ENCODE measurements at places on chromosomes 1 and 21. TPM values are rescaled to one million over a fixed set of nuclear protein-coding genes. Genes with fewer than 3 reads are reported as not detected.

GRCh38 chr1:9869831-9870251 is 40.2 kb downstream of the CTNNBIP1 start:
- no peak for DNase-seq

PRDM16 gene
- 1.5 TPM for polyA plus RNA-seq

COL16A1 gene
- polyA plus RNA-seq, result 4.3 TPM

DNA sequence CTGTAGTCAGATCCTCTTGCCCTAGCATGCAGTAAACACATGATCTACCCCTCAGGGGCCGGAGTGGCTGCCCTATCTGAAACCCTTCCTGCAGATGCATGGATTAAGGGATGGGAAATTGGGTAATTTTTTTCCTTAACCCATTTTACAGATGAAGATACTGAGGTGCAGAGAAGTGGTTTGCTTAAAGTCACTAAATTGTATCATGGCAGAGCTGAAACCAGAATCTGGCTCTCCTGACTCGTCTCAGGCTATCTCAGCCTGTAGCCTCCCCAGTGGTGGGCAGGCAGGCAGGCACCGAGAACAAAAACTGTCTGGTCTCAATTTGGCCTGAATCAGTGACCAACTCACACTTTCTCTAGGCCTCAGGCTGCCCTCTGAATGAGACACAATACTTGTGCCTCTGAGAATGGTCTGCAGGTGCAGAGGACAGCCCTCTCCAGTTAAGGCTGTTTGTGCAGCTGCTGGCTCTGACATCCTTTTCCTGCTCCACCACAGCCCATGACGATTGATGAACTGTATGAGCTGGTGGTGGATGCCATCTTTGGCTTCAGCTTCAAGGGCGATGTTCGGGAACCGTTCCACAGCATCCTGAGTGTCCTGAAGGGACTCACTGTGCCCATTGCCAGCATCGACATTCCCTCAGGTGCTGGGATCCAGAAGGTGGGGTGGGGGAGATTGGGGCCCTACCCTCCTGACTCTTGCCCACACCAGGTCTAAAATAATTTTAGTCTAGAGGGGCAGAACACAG is 1.5 kb downstream of the NAXE start:
- no peak for DNase-seq

CYP4X1 gene
- polyA plus RNA-seq, result not detected

DNA sequence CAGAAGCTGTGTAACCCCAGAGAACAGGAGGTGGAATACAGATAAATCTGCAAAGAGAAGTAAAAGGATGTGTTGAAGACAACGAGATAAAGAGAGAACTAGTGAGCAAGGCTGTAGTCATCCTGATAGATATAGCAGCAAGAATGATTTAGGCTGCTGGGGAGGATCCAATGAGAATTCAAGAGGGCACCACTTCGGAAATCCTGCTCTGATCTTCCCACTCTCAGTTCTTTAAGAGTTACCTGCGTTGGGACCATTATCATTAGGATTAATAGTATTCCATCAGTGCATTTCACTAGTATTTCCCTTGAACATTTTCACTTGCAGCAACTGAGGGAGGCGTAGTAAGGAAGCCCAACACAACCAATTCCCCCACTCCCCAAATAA is at the start of gene BRINP3:
TSS of gene BRINP3 (minus strand) at position 103 of the 387 bp plus-strand sequence.
- DNase-seq, result no peak

ZNF695 gene
- polyA plus RNA-seq, result 2.9 TPM

DNA sequence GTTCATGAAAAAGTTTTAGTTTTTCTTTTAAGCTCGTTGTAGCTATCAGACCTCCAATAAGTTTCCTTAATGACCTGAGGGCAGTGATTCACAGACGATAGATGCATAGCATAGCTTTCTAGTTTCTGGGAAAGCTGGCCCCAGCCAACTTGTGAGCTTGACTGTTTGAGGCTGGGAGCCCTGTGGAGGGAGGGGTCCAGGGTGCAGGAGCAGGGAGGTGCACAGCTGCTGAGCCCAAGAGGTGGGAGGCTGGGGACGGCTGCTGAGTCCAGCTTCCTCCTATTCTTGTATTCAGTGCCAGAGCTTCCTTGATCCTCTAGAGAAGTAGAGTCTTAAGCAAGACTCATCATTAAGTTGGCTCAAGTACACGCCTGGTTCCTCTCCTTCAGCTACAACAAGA is 11.0 kb upstream of the AVPR1B start:
- DNase-seq, result no peak

DUSP10 gene
- 4.2 TPM for polyA plus RNA-seq

- peak; percentile 83 for DNase-seq
Observed at GRCh38 chr21:17527240-17527639, 14.4 kb downstream of the CXADR start.

All from HepG2 (cell line).